ENCODE measurements at places on chromosomes 2 and 18.
A peak's percentile ranks its signal among the peaks of the same experiment; 100 is the strongest.

DNA sequence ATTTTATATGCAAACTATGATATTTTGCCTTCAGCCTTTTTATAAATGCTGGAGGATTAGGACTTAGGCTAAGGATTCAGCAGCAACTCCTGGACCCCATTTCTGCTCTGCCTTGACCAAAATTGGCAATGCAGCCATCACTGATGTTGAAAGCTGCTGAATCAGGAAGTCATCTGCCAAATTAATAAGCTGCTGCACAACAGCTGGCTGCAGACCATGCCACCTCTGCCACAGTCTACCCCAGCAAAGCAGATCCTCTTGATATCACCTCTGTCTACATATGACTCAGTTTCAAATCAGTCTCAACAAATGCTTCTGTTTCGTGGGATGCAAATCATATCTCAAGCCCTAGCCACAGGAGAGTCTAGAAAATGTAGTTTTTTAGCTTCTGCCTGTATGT lies 7.1 kb upstream of the SOS1 start:
- DNase-seq, result peak; percentile 61

DNA sequence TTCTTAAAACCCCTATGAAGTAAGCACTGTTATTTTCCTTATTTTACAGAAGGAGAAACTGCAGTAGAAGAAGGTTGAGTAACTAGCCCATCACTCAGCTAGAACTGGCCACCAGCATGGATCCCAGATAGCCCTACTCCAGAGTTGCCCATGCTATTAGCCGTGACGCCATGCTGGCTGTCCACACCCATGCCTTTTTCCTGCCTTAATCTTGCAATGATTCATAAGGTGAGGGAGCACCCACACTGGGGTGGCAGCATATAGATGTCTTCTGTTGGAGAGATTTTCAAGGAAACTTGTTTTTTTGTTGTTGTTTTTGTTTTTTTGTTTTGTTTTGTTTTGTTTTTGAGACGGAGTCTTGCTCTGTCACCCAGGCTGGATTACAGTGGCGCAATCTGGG lies 204.1 kb upstream of the HAAO start:
- no peak for DNase-seq

GRCh38 chr18:74597034-74597661 lies 522 bp upstream of the ZNF407 start:
- peak; percentile 67 for DNase-seq

DNA sequence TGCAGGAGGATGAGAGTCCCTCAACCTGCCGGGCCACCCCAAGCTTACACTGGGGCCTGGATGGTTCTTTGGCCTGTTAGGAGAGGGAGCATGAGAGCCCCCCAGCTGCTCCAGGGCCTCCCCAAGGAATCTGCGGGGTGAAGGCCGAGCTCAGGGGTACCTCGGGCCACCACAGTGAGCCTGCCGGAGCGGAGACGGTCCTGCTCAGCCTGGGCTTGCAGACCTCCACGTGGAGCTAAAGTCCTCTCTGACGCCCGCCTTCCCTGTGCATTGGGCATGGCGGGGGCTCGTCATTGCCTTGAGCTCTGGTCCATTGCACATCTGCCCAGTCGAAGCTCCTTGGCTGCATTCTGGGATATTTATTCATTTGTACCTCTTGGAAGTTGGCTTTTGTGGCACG lies 62.7 kb downstream of the ASB1 start:
- no peak for DNase-seq

DNA sequence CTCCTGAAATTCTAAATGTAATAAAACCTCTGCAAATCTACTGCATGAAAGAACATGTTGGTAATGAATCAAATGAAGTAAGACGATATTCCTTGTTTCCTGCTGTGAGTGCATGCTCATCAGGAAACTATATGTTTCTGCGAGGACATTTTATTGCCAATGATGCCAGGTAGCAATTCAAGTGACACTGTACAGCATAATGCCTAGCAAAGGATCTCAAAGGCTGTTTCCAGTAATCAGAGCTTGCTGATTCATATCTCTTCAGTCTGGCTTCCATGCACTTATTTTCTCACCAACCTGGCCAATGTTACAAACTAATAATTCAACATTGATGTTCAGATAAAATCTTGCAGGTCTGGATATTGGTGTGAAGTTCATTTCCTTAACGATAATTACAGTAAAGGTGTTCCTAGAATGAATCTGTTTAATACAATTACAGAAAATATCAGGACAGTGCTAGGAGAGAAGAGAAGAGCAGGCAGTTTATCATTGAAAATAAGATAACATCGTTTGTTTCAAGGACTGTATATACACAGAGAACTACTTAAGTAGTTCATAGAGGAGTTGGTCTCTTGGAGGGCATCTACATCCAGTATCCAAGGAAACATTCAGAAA lies 568.5 kb upstream of the SOX11 start:
- DNase-seq, result no peak

DNA sequence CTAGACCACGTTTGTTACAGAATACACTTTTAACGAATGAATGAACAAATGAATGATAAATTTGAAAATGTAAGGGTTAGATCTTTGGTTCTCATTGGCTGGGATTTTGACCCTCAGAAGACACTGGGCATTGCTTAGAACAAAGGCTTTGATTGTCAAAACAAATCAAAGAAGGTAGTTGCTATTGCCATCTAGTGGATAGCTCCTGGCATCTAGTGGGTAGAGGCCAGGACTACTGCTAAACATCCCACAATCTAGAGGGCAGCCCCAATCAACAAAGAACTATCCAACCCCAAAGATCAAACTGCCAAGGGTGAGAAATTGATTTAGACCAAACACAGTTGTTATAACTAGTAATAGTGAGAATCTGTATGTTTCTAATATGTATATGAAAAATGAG lies 552.3 kb downstream of the KCNJ3 start:
- DNase-seq, result no peak

DNA sequence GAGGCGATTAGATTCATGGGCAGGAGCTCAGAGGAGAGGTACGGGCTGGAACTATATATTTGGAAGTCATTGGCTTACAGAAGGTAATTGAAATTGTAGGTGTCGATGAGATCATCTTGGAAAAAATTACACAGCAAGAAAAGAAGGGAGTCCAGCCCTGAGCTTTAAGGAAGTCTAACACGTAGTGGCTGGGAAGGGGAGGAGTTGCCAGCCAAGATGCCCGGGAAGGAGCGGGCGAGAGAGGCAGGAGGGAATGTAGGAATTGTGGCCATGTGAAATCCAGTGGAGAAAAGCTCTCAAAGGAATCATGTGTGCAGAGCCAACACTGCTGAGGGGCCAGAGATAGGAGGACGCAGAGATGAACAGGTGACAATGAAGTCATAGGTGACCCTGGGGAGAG lies 25.6 kb upstream of the SCYGR1 start:
- no peak for DNase-seq

DNA sequence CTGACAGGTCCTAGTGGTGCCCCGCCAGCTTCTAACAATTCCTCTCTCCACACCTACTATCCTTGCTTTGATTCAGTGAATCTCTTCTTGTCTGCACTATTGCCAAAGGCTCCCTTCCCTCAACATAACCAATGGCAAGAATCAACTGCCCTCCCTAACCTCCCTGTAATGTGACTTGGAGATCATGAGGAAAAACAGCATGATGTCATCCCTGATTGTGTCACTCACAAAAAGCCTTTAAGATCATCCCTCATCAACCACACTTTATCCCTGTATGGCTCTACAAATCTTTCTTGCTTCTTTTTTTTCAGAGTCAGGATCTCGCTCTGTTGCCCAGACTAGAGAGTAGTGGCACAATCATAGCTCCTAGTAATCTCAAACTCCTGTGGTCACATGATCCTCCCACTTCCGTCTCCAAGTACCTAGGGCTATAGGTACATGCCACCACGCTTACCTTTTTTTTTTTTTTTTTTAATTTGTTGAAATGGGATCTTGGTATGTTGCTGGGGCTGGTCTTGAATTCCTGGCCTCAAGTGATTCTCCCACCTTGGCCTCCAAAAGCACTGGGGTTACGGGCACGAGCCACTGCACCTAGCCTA lies 19.7 kb downstream of the SAP130 start:
- no peak for DNase-seq

DNA sequence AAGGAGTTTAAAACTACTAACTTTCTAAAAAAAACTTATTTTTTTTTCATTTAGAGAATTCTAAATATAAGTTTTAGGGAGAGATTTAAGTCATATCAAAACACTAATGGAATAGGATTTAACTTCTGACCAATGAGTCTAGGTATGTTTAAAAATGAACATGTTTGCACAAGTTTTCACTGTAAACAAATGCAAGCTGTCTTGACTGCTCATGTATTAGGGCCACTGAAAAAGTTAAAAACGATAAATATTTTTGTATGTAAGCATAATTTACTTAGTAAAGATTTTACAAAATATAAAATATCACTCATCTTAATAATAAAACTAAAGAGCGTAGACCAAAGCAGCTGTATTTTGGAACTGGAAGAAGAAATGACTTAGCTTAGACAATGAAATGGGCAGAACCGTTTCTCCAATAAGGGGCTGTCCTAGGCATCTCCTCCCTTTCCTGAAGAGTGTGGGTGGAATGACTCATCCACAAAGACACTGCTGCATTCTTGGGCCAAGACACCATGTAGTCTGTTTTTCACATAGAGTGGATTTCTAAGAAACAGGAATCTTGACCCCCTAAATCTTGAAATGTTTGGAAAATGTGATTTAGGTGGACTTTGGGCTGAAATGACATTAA lies 118.8 kb downstream of the MEP1B start:
- peak; percentile 88 for DNase-seq

DNA sequence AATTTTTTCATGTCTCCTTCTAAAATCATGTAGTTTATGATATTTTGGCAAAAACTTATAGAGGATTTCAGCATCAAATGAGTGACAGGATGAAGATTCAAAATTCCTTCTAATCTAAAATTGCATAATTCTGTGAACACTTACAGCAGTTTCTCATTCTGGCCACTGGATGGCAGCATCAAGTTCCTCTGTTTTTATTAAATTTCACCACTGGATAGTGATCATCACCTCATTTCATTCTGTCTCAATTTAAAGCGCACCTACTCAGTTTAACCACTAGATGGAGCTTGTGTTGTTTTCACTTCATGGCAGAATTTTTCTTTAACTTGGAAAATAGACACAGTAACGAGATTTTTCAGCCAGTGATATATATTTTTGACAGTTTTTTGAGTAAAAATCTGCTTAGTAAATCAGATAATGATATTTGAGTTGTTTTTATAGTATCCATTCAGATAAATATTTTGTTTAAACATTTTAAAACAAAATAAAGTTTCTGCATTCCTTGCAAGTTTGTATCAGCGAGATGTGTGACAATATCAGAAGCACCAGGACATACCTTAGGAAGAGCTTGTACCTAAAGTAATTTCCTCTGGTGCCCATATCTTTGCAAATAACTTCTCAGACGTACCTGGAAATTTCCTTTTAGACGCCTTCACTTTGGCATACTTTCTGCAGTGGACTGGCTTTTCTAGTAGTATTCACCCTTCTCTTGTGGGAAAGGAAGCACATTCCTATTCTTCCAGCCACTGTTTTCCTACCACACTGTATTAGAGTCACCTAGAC lies 94.7 kb upstream of the ARHGAP15 start:
- DNase-seq, result peak; percentile 85

All from HCEC 1CT (cell line).